ENCODE measurements at places on chromosomes 16 and 17.

- DNase-seq, result no peak
These were observed 8.5 kb downstream of the KRT37 start for GRCh38 chr17:41415833-41416335.

- no peak for DNase-seq
These were observed 343.8 kb downstream of the TOX3 start for GRCh38 chr16:52203096-52203495.

DNA sequence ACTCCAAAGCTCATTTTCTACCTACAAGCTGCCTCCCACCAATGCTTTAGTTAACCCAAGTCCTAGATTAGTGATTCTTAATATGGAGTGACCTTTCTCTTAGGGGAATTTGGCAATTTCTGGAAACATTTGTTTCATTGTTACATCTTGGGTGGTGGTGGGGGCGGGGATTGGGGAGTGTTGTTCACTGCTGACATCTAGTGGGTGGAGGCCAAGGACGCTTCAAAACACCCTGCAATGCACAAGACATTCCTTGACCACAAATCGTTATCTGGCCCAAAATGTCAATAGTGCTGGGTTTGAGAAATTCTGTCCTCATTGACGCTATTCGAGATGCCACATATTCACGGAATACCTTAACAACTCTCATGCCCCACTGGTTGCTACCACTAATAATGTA is 282.9 kb downstream of the RBFOX1 start:
- no peak for DNase-seq

- no peak for DNase-seq
These were observed 260.1 kb downstream of the IRX3 start for GRCh38 chr16:54026456-54026855.

- DNase-seq, result no peak
These were observed 2.1 kb downstream of the FHOD1 start for GRCh38 chr16:67245186-67245585.

GRCh38 chr17:82023447-82024241 is 539 bp downstream of the LRRC45 start:
- DNase-seq, result no peak

- no peak for DNase-seq
These were observed 53.6 kb upstream of the ANKFN1 start for GRCh38 chr17:56099649-56100048.

GRCh38 chr17:39916918-39917317 is 1.5 kb downstream of the GSDMB start:
- no peak for DNase-seq
